Stimulated activated CD8-positive, alpha-beta memory T cell treated with anti-CD3 and anti-CD28 coated beads, Interleukin-2, amount 100 ng/mL, for 48 hours (primary cell): ENCODE measurements at places on chromosomes 5 and 9.

DNA sequence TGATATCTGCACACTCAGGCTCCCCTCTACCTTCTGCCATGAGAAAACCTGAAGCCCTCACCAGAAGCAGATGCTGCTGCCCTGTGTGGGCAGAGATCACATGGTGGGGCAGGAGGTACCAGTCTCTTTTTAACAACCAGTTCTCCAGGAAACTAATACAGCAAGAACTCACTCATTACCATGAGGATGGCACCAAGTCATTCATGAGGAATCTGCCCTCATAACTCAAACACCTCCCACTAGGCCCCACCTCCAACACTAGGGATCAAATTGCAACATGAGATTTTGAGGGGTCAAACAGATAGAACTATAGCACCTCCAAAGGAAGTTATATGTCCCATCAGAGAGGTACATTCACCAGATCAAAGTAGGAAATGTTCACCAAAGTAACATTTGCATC lies 136.3 kb upstream of the SHB start:
- no peak for DNase-seq

DNA sequence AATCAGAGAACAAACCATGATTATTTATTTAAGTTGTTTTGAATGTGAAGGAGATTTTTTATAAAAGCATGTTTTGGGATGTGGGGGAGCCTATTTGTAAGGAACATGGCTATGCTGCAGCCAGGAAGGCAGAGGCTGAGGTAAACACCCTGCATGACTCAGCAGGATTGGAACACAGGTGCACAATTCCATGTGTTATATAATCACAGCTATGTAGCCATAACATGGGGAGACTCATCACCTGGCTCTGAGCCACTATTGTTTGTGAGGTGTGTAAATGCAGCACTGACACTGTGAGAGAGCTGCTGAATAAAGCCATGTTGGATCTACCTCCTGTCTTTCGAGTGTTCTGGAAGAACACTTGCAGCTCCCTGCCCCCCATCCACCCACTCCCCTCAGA lies 1009.8 kb downstream of the DNAH5 start:
- no peak for DNase-seq

GRCh38 chr5:157546456-157547100 lies 29.0 kb downstream of the ADAM19 start:
- no peak for DNase-seq

DNA sequence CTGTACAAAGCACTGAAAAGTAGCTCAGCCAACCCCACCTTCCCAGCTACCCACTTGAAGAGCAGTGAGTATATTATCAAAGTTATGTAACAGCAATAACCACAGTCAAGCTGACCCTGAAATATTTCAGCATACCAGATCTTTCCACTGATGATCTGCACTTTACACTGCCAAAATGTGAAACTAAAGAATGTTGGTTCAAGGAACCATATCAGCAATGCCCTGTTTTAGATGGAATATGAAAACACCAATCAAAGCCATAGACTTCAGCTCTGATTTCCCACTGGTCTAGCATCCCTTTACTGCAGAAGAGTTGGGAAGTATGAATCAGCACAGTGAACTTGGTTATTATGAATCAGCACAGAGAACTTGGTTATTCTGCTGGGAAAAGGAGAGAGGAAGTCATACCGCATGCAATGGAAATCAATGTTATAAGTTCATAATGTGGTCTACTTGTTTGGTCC lies 20.0 kb downstream of the CEMIP2 start:
- DNase-seq: no peak

DNA sequence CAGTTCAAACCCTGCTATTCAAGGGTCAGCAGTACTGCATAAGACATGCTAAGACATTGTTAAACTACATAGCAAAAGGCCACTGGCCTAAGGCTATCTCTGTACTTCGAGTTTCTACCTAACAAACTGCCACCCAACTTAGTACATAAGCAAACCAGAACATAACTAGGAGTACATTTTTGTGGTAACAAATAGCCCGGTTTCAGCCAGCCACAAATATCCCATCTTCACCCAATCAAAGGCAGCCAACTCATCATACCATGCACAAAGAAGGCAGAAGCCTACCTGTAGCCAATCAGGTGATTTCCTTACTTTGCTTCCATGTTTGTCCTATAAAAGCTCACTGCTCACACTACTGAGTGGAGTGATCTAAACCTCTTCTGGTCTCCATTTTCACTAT lies 201.4 kb downstream of the SMARCA2 start:
- DNase-seq: no peak

DNA sequence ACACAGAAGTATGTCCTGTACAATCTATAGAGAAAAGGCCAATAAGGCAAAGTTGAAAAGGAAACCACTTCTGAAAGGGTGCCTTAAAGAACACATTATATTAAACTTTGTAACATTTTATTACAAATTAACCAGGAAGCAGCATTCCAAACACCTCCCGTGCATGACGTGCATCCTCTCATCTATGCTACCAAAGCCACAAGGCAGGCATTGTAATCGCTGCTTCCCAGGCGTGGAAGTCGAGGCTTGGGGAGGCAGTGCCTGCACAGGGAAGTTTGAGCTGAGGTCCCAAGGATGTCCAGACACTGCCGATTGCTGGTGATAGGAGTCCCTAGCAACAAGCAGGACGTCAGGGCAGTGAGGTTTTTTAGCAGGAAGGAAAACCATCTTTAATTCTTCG lies 44.3 kb upstream of the BARHL1 start:
- DNase-seq: no peak

DNA sequence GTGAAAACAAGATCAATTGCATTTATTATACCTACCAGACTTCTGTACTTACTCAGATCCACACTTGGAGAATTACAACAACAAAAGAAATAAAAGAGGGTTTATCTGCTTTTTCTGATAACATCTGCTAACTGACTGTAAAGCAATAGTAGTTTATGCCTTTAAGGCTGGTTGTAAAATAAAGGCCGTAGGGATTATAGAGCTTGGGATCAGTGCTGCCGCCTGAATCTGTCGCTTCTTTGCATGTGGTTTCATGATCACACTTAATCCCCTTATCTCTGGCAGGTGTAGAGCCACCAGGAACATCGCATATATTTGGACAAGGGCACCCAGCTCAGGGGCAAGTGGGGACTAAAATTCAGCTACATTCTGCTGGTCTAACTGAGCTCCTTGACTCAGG lies 146.7 kb downstream of the CCDC192 start:
- no peak for DNase-seq

- no peak for DNase-seq
Observed at GRCh38 chr5:170441393-170441784, 52.2 kb upstream of the KCNMB1 start.

DNA sequence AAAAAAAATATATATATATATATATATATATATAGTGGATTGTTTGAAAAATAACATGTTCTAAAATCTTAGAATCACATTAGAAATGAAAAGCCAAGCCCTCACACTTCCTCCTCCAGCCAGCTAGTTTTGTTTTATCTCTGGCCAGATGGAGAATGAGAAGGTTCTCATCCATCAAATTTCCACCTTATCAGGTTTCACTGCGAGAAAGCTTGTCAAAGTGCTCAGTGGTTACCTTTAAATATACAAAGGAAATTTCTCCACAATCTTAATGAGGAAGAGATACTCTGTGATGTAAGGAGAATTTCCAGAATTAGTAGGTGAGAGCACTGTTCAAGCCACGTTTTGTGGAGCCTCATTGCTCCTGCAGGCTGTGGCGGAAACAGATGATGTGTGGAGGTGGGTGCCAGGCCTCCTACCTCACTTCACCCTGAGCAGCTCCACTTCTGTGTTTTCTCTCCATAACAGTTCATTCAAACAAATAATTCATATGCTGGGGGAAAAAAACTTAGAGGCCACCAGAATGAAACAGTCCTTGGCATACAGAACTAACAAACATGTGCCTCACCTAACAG lies 71.9 kb downstream of the CDK5RAP2 start:
- DNase-seq: no peak

- DNase-seq: no peak
Observed at GRCh38 chr5:176711883-176712282, 64.6 kb downstream of the TSPAN17 start.

- no peak for DNase-seq
Observed at GRCh38 chr5:24621792-24622191, 23.0 kb downstream of the CDH10 start.

DNA sequence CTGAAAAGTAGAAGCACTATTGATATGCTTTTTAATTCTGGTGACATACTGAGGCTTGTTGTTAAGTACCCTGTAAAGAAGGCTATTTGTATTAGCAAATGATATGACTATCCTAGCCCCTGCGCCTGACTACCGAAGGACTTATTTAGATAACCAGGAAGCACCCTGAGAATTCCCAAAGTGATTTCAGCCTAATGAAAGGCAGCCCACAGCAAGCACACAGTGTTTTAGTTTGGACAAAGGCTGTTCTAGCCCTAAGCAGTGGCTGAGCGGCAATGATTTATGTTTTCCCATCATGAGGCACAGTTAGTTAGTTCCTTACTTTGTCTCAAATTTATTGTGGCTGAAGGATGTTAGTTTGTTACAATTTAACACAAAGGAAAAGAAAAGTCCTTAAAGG lies 235.3 kb downstream of the KCTD16 start:
- no peak for DNase-seq

DNA sequence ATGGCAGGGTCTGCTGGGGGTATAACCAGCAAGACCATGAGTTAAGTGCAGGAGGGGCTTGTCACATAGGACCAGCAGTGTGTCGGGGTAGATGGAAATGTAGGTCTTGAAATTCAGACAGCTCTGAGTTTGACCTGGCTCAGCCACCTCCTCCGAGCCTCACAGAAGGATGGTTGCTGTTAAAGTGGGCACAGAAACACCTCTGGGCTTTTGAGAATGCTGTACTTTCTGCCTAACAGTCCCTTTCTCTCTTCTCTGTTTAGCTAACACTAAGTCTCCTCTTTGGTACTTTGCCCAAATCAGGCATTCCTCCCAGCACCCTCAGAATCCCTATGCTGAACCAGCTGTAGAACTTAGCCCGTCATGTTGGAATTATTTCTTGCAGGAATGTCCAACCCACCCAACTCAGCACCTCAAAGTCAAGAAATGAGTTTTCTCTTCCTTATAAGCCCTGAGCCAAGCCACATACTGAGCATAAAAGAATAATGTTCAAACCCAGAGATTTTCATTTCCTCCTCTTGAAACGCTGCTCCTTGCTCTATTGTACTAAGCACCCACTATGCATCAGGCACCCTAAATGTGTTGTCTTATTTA lies 41.7 kb upstream of the MATR3 start:
- no peak for DNase-seq

- no peak for DNase-seq
Observed at GRCh38 chr9:79224672-79225433, 346.9 kb upstream of the TLE4 start.

- no peak for DNase-seq
Observed at GRCh38 chr9:81669041-81669651, 20.2 kb downstream of the TLE1 start.

DNA sequence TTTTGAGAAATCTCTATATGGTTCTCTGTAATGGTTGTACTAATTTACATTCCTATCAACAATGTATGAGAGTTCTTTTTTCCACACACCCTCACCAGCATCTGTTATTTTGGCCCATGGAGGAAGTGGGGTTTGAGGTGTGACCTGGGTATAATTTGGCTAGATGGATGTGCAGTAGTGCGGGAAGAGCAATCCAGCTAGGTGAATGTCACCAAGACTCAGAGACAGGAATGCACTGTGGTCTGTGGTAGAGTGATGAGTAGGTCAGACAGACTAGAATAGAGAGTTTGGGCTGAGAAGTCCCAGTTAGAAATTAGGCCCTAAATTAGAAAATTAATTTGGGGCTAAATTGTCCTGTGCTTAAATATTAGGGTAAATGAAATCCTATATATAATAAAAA lies 32.8 kb upstream of the PIP5K1B start:
- no peak for DNase-seq

GRCh38 chr9:136645903-136646754 lies 16.6 kb upstream of the EGFL7 start:
- no peak for DNase-seq

- no peak for DNase-seq
Observed at GRCh38 chr5:116622375-116623050, 47.9 kb upstream of the SEMA6A start.

DNA sequence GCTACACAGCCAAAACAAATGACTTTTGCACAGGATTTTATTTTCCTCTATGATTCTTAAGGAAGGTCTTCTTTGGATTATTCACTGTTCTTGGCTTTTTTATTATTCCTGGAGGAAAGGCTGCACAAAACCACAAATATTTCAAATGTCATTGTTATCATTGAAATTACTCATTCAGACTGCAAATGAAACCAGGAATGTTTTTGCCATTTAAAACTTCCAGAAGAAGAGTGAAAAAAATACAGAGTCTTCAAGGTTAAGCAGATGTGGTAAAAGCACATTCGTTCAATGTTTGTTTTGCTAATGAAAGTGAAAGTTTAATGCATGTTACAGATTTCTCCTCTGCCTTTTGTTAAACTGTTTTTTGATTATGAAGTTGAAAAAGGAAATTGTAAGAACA lies 238.2 kb downstream of the TLE4 start:
- no peak for DNase-seq

DNA sequence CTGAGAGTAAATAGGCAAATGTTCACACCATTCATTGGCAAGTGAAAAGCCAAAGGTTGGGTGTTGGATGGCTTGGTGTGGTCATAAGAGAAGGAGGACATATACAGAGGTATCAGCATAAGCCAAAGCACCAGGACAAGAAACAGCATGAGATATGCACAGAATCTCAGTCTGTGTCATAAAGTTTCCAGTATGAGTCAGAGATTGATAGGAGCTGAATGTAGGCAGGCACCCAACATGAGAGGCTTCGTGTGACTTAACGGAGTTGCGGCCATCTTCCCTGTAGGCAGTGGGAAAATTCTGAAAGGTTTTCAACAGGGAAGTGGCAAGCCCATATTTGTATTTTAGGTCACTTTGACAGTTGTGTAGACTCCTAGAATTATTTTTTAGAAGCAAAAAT lies 54.5 kb downstream of the SNCAIP start:
- no peak for DNase-seq
